ENCODE measurements at places on chromosomes 6 and 20.

DNA sequence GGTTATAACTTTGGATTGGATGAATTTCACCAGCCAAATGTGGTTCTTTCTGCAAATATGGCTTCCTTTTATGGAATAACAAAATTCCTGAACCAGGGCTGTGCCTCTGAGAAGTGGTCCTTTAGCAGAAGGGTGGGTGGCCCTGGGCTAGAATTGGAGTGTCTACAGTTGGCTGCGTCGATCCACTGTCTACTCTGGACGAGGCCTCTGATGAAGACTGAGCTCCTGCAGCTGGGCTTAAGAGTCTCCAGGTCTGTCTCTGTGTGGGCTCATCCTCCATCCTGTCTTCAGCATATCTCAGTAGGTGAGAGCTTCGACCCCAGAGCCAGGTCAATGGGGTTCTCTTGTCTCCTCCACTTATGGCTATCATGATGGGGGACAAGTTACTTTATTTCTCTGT is 166.3 kb upstream of the PMEPA1 start:
- no peak for DNase-seq

DNA sequence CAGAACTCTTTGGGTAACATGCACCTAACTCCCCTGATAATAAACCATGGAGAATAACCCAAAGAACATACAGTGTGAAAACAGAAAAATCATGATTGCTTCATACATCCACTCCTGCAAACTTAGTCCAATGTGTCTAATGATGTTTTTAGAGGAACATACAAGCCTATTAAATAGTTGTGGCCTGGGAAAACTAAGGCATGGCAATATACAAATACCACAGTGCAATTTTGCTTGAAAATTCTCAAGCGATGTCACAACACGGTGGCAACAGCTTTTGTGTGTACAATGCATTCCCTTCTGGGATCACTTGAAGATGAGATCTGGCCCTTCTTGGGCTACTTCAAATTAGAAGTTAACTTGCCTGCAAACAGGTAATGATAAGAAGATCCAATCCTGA is 16.7 kb downstream of the MAP3K5 start:
- DNase-seq = no peak

DNA sequence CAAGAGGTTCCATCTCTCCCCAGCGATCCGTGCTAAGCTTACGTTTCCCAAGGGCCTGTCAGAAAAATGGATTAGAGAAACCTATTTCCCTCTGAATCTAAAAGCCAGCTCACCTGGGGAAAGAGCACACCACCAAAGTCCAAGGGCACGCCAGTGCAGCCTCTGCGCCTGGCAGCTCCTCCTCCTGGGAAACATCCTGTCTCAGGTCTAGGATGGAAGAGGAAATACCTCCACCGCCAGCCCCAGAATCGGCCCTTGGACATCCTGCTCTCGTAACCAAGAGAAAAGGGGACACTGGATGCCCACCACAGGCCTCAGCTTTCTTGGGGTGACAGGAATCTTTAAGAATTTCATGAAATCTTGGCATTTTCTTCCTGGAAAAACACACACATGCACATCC is 18.7 kb downstream of the RAMACL start:
- no peak for DNase-seq

DNA sequence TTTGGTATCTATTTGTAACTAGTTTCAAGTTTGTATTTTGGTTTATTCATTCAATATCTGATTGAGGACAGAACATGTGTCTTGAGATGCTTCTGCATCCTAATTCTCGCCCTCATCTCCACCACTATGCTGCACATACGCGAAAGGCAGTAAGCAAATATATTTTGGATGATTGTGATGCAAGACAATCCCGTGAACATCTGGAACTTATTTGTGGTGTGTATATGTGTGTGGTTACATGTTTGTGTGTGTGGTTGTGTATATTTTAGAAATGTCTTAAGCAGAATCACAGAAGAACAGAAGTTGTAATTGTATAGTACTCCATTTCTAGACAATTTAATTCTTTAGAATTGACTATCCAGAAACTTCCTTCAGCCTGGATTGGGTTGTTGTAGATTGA is 35.1 kb upstream of the RNF144B start:
- DNase-seq = no peak

- peak; percentile 36 for DNase-seq
These were observed 394 bp downstream of the AKAP12 start for GRCh38 chr6:151240036-151240685.

DNA sequence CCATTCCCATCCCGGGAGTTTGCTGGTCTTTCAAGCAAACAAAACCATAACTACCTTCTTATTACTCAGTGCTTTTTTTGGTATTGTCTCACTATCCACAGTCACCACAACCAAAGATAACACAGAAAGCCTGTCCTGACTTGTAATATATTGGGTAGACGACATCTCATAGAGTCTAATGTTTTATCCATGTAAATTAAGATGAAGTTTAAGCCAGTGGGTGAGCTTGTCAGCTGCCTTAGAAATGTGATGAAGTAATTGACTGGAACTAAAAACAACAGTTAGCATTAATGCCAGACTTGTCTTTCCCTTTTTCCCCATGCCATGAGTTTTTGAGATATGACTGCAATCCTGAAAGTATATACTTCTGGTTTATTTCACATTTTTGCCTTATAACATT is 282.7 kb upstream of the PRDM1 start:
- DNase-seq = no peak

Data from stimulated activated CD4-positive, alpha-beta T cell treated with anti-CD3 and anti-CD28 coated beads, TNF-alpha, amount 100 ng/mL, for 48 hours (primary cell).